ENCODE measurements at places on chromosomes 2 and 18. TPM values are rescaled to one million over a fixed set of nuclear protein-coding genes. Genes with fewer than 3 reads are reported as not detected.

The DPYSL5 gene
- total RNA-seq, result not detected

GRCh38 chr2:210671065-210671464, 114.7 kb downstream of the CPS1 start:
- H3K36me3 ChIP-seq, result no peaks in the 10 kb centered on the region
- H3K4me1 ChIP-seq, result no peaks in the 10 kb centered on the region
- no peak overlapping the region for H3K27ac ChIP-seq
- DNase-seq, result no peak
- H3K27me3 ChIP-seq, result no peaks in the 10 kb centered on the region

The GPR35 gene
- total RNA-seq, result 14.4 TPM

The CCNYL1 gene
- total RNA-seq, result 4.3 TPM

DNA sequence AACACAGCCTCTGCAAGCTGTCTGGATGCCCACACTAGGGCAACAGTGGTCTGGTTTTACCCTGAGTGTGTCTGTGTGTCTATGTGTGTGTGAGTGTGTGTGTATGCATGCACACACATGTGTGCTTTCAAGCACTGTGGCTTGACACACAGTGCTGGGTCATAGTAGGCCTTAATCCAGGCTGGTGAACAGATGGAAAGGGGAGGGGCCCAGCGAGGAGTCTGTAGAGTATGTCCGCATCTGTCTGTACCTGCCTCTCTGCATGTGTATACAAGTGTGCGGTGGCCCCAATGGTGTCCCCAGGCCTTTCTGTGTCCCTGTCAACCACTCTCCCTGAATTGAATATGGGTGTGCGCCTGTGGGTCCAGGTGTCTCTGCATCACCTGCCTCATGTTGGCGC, 9.3 kb upstream of the KCNIP3 start:
- H3K27ac ChIP-seq, result no peak overlapping the region
- no peak for DNase-seq
- H3K36me3 ChIP-seq, result no peaks in the 10 kb centered on the region
- no peak overlapping the region for H3K4me3 ChIP-seq
- no peaks in the 10 kb centered on the region for H3K4me1 ChIP-seq

All from activated CD8-positive, alpha-beta T cell treated with anti-CD3 and anti-CD28 coated beads for 36 hours (primary cell).